Uterus (tissue), 4 donors: ENCODE measurements at places on chromosomes 12 and 14. TPM values are rescaled to one million over a fixed set of nuclear protein-coding genes. Genes with fewer than 3 reads are reported as not detected.

MANSC4 gene
- total RNA-seq: not detected

APOLD1 gene
- 25.0 TPM for total RNA-seq

RNASE3 gene
- not detected for total RNA-seq

SIX6 gene
- total RNA-seq: not detected

ZC3H10 gene
- 1.3 TPM for total RNA-seq

PLEKHD1 gene
- not detected for total RNA-seq

FKBP3 gene
- 27.4 TPM for total RNA-seq

PLA2G1B gene
- total RNA-seq: not detected

FGF23 gene
- not detected for total RNA-seq

NGB gene
- total RNA-seq: not detected

SERPINA6 gene
- total RNA-seq: not detected

VPS33A gene
- total RNA-seq: 3.3 TPM

KRT74 gene
- total RNA-seq: not detected

ACRBP gene
- total RNA-seq: 0.35 TPM

DNA sequence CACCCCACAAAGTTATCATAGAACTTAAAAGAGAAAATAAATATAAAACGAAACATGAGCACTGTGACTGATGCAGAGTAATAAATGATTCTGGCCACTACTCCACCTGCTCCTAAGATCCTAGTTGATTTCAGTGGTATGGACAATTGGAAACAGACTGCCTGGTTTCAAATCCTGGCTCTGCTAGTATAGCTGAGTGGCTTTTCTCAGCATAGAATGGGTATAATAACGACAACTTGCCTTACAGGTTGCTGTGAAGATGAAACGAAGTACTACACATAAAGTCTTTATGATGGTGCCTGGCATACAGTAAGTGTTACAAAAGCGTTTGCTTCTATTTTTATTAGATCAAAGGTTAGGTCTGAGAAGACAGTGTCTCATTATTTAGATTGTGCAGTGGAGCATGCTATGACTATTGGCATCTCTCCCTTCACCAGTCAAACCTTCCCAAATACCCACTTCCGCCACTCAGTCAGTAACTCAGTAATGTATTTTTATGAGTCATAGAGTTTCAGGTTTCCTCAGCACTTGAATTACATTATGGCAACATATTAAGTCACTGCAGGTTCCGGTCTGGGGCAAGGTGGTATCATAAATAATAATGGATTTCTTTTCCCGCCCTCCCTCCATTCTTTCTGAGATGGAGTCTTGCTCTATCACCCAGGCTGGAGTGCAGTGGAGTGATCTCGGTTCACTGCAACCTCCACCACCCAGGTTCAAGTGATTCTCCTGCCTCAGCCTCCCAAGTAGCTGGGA lies 29.7 kb upstream of the NR2C1 start:
- DNase-seq: no peak

- no peak for DNase-seq
Observed at GRCh38 chr14:50529288-50530179, 2.8 kb downstream of the MAP4K5 start.

- DNase-seq: no peak
Observed at GRCh38 chr14:104778694-104779331, 16.7 kb downstream of the AKT1 start.

DNA sequence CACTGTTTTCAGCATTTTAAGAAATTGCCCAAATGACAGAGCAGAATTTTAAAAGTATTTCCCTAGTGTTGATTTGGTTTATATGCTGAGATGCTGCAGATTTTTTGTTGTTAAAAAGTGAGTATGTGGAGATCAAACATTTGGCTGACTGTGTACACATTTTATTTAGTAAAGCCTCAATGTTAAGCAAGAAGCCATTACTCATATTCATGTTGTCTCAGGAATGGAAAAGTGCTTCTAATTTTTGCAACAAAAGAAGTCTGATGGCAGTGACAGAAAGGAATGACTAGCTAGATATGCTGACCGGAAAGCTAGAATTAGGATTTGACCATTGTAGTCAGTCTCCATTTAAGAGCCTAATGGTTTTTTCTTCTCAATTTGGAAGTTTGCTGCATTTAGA lies 22.5 kb downstream of the SLC38A6 start:
- DNase-seq: no peak

DNA sequence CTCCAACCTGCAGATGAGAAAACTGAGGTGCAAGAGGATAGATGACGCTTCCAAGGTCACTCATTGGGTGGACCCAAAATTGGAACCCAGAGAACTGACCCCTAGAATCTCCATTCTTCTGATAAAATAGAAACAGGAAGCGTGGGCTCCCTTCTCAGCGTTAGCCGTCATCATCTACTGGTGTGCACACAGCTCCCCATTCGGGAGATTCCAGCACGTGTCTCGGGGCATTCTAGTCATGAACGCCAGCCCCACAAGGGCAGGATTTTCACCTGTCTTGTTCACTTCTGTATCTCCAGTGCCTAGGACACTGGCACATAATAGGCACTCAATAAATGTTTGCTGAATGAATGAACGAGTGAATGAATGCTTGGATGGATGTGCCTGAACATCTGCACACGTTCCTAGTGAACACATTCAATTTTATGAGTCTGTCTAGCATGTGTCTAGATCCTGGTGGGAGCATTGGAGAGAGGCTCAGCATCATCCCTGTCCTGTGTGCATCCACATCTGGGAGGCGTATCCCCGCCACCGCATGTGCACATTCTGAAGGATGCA lies 30.5 kb downstream of the RASAL1 start:
- no peak for DNase-seq

GRCh38 chr12:1852076-1852475 lies 31.7 kb downstream of the LRTM2 start:
- DNase-seq: no peak

DNA sequence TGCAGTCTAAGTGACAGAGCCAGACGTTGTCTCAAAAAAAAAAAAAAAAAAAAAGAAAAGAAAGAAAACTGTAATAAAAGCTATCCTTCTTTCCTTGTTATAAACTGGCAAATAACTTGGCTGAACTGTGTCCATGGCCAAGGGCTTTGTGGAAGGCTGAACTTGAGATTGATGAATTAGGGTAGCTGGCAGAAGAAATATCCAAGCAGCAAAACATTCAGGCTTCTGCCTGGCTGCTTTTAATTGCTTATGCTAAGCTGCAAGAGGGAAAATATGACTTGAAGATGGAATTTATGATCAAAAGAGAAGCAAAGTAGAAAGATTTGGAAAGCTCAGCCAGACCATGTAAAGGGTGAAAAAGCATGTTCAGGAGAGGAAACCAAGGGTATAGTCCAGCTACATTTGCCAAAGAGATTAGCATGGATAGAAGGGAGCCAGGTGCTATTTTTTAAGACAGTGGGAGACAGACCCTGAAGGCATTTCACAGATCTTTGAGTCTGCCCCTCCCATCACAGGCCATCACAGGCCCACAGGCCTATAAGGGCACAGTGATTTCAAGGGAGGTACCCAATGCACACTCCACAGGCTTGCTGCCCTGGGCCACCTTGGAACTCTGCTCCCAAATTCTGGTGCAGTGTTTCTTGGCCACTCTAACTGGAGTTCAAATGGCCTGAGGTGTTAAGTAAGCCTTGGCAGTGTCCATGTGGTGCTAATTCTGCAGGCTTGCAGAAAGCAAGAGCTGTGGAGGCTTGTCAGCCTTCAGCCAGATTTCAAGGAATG lies 226.0 kb downstream of the AEBP2 start:
- DNase-seq: no peak

DNA sequence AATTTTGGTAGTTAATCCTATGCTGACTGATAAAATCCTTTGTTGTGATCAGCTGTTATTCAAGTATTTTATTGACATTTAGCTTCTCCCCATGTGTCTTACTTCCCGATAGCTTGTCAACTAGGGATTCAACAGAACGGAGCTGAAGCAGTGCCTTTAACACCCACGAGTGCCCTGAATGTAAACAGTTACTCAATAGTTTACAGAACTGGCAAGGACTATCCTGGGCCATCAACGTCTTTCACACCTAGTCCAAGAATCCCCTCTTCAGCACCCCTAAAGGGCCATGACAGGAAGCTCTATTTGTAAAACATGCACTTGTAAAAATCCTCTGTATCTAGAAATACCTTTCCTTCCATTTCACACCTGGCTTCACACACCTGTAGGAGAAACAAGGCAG lies 45.3 kb downstream of the SETD3 start:
- no peak for DNase-seq

DNA sequence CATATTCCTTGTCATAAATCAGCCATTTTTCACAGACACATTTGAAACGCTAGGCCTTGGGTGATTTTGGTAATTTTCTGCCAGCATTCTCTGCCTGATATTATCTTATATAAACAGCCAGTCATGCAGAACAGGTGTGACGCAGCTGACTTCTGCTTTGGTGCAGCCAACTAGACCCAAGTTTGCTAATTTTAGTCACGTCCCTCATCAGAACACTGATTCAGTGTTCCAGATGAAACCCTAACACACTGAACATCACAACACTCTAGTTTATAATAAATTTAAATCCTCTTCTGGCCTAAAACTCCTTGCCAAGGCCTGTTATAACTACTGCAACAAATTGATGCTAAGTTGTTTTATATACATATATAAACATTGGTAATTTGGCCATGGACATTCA lies 386.1 kb downstream of the SEC23A start:
- DNase-seq: no peak

GRCh38 chr14:101906645-101907044 lies 57.7 kb upstream of the DYNC1H1 start:
- no peak for DNase-seq

- DNase-seq: no peak
Observed at GRCh38 chr14:91858536-91859275, 8.6 kb downstream of the TC2N start.

GRCh38 chr12:131833896-131834641 lies 5.9 kb downstream of the MMP17 start:
- no peak for DNase-seq

DNA sequence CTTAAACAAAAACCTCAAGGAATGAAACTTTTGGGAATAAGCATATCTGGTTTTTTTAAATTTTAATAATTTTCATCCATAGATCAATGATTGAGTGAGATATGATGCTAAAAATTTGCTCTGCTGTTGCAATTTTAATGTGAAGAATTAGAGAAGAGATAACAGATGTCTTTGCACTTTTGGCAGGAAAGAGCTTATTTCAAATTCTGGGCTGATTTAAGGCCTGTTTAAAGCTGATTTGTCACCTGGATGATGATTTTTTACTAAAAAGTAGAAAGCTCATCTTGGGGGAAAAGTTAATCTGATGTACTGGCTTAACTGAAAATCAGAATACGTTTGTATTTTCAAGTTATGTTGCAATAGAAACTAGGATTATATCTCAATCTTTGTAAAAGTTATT lies 268.9 kb upstream of the NOVA1 start:
- DNase-seq: no peak

DNA sequence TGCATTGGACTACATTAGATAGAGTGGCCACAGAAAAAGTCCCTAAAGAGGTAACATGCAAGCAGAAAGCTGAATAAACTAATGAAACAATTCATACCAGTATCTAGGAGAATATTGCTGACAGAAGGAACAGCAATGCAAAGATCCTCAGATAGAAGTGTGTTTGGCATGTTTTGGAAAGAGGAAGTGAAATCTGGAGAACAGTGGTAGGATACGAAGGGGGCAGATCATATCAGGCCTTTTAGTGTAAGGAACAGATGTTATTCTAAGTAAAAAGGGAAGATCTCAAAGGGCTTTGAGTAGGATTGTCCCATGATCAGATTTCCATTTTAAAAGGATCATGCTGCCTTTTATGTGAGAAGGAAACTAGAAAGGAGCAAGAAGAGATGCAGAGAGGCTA lies 342.9 kb downstream of the PAWR start:
- no peak for DNase-seq

DNA sequence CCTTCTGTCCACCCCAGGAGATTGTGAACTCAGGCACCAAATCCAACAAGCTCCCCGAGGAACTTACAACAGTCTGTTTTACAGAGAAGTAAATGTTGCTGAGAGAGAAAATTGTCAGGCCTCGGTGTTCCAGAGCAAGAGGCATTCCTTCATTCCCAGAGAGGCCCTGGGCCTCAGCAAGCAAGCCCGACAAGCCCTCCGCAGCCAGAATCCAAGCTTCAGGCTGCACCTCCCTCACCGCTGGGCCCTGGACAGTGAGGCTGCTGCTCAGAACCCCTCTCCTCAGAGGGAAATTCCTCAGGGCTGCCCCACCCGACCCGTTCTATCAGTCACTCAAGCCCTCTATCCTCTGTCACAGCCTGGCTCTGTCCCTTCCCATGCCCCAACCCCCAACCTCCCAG lies 56.4 kb downstream of the ZFP36L1 start:
- DNase-seq: no peak

- DNase-seq: peak; percentile 77
Observed at GRCh38 chr14:63893701-63894458, 41.1 kb downstream of the SYNE2 start.

DNA sequence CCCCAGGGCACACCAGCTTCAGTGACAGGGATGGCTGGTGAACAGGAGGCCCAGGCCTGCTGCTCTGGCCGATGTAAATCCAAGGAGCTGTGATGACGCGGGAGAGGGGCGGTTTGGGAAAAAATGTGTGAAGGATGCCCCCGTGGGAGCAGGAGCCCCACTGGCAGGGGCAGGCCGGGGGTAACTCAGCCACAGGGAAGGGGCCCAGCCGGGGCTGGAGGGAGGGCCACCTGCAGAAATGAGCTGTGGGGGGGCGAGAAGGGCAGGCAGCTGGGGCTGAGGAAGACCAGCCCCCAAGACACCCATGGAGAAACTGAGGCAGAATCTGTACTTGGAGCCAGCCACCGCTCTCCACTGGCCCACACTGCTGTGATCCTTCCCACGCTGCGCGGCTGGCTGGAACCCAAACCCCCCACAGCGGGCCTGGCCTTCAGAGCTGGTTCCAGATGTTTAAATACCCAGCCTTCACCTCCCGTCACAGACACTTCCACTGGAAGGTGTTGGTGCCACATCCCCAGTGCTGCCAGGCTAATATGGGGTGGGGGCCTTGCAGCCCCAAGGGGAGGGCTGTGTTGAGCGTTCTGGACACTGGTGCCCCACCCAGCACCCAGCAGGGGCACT lies 28.5 kb upstream of the ANKRD9 start:
- DNase-seq: no peak

- DNase-seq: peak; percentile 72
Observed at GRCh38 chr14:68935761-68936214, 43.3 kb downstream of the ACTN1 start.

DNA sequence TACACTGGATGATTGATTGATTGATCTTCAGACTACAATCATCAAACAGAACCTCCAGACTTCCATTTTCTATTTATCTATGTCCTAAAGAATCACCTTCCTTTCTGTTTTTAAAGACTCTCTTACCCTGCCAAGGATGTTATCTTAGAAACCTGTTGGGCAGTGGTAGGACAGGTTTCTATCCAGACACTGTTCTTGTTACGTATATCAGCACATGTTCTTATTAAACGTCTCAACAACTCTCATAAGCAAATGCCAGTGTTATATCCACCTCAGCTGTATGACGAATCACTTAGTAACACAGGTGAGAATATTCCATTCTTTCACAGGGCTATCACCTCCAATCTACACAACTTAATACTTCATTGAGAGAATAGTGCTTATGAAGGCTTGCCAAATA lies 40.2 kb upstream of the RPL10L start:
- DNase-seq: no peak

GRCh38 chr14:67666750-67667449 lies 7.5 kb downstream of the VTI1B start:
- no peak for DNase-seq

- no peak for DNase-seq
Observed at GRCh38 chr14:96816281-96816680, 19.1 kb downstream of the VRK1 start.

- no peak for DNase-seq
Observed at GRCh38 chr12:121366063-121366459, 13.8 kb upstream of the ANAPC5 start.
